Activated CD8-positive, alpha-beta memory T cell treated with anti-CD3 and anti-CD28 coated beads for 1 hour (primary cell): ENCODE measurements at places on chromosomes 2 and 18.

- no peak for DNase-seq
These were observed 18.5 kb upstream of the CCNT2 start for GRCh38 chr2:134900151-134900550.

GRCh38 chr2:179260224-179260623, 4.4 kb downstream of the SESTD1 start:
- no peak for DNase-seq

- no peak for DNase-seq
These were observed 201.0 kb downstream of the CAMKMT start for GRCh38 chr2:44562737-44563136.

DNA sequence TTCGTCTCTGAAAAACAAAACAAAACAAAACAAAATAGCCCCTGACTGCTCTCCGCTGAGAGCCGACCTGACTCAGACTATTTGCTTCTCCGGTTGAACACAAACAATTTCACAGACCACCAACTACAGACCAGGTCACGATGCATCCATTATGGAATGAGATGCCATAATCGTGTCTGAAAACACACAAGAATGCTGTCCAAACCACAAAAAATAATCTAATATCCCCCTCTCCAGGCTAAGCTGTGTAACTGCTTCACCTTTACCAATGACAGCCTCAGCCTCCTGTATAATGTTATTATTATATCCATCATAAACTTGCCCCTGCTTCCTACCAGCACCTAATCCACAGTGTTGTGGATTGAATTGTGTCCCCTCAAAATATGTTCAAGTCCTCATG, 114.7 kb downstream of the DNAH6 start:
- DNase-seq = no peak

DNA sequence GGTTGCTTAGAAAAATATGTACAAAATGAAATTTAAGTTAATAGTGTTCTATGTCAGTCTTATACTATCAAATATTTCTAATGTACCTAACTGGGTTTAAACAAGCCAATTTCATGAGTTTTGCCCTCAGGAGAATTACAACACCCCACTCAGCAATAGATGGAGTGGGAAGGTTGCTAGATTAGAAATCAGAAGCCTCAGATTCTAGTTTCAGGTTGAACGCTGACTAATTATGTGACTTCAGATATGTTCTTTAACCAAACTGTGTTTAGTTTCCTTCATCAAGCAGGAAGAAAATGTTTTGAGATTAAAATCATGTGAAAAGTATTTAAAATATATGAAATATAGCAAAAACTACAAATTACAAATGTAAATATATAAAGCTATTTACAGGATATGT, 133.8 kb upstream of the KCNH7 start:
- no peak for DNase-seq

DNA sequence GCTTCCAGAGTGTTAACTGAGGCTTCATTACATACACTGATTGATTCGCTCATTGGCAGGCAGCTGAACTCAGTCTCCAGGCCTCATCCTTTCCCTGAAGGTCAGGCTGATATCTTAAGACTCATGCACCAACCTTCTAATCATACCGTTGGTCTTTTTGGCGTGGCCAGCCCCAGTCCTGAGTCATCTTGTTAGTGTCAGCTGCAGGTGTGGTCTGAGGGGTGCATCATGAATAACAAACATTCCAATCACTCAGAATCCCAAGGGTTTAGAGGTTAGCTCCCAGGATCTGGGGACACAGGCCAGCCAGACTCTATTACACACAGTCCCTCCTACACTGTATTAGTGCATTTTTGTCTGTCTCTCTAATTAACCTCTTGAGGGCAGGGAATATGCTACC, 271.5 kb downstream of the HRH4 start:
- DNase-seq = no peak

- no peak for DNase-seq
These were observed 110.3 kb upstream of the TTN start for GRCh38 chr2:178917555-178917954.

DNA sequence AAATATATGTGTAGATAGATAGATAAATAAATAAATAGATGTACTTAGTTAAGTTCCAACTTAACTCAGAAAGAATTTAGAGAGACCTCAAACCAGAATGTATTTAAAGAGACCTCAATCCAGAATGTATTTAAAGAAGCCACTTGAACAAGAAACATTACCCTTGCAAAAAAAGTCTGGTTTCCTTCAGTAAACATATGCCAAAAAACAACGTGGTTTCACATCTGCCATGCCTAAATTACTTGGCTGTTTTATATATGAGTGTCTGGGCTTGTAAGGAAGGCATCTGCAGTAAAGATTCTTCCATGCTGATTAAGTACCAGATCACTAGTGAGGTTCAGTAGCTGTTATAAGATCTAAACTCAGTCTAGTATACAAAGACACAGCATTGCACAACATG, 29.1 kb upstream of the RPE start:
- DNase-seq = no peak

DNA sequence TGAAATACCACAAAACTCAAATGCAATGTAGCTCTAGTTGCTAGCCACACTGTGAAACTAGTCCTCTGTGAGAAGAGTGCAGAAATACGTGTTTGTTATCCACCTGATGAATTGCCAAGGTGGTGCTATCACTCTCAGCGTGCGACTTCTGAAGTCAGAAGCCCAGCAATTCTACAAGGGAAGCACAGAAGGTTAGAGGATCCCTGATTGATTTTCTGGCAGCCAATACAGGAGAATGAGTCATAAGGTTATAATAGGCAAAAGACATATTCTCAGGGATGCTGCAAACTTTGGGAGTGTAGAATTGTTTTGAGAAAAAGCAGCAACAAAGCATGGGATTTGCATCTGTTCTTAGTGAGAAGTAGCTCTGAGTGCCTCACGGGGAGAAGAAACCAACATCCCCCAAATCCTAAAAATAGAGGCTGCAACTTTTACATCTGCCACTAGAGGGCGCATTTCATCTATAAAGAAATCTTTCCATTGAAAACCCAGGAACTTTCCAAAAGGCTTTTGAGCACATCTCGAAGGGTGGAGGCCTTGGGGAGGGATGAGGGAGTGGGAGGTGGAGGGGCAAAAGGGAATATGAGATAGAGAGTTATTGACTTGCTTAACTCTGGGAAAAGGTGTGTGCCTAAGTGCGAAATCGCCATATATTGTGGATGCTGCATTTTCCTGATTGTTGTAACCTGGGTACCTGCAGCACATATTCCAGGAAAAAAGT, 78.0 kb downstream of the TMEM182 start:
- DNase-seq = no peak

GRCh38 chr2:8525582-8526402, 156.1 kb upstream of the ID2 start:
- DNase-seq = no peak

DNA sequence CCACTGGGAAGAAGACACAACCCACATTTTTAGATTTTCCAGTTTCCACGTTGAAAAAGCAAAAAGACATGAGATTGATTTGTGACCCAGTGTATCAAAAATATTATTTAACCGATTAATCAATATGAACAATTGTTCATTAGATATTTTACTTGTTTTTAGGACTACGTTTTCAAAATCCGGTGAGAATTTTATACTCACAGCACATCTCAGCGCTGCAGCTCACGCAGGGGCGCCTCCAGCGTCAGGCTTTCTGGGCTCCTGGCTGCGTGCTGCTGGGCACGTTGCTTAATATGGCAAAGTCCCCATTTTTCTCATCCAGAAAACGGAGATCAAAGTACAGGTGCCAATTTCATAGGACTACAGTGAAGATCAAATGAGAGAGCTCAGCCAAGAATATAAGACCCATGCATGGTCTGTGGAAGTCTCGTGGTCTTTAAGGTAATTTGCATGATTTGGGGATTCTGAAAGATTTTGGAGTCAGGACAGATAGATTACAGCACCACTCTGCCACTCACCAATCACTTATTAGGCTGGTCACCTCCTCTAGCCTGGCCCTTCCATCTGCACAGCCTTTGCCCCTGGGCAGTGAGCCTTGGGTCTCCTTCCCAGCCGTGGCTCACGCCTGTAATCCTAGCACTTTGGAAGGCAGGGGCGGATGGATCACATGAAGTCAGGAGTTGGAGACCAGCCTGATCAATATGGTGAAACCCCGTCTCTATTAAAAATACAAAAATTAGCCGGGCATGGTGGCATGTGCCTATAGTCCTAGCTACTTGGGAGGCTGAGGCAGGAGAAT, 36.2 kb downstream of the PTPN18 start:
- DNase-seq = no peak

- DNase-seq = peak; percentile 13
These were observed 2.1 kb downstream of the POMC start for GRCh38 chr2:25165992-25166875.

- DNase-seq = no peak
These were observed 16.1 kb upstream of the ANKRD53 start for GRCh38 chr2:70962211-70962884.

- DNase-seq = no peak
These were observed 163.6 kb upstream of the COPS8 start for GRCh38 chr2:236922061-236922460.

GRCh38 chr2:215354771-215355695, 43.2 kb downstream of the ATIC start:
- DNase-seq = no peak

DNA sequence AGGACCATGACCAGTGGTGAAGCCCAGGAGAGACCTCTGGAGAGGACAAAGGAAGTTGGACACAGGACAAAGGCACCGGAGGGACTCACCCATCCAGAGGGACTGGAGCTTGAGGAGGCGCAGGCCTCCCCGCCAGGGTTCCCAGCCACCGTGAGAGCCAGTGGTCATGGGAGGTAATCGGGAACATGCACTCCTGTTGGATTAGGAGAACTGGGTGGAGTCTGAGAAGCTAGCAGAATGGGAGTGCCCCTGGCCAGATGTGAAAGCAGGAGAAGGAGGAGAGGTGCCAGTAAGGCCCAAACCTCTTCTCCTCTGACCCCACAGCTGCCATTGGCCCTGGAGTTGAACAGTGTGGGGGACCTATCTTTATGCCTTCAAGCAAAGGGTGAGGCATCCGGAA, 20.3 kb downstream of the POU3F3 start:
- DNase-seq = no peak

DNA sequence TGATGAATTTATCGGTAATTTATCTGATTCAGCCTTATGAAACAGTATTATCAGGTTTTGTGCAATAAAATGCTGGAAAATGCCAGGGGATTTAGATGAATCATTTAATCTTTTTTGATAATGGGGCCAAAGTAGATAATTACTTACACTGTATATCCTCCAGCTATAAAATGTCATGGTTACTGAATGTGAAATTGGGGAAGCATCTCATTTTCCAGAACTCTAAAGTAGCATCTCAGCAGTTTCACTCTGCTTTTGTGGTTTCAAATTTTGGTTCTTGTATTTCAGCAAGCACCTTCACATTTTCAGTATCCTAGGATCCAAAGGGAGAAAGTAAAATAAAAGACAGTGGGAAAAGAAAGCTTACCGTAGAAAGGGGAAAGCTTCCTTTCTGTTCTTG, 12.8 kb downstream of the ANKRD62 start:
- no peak for DNase-seq

GRCh38 chr2:96556441-96557330, 20.1 kb downstream of the ARID5A start:
- no peak for DNase-seq

DNA sequence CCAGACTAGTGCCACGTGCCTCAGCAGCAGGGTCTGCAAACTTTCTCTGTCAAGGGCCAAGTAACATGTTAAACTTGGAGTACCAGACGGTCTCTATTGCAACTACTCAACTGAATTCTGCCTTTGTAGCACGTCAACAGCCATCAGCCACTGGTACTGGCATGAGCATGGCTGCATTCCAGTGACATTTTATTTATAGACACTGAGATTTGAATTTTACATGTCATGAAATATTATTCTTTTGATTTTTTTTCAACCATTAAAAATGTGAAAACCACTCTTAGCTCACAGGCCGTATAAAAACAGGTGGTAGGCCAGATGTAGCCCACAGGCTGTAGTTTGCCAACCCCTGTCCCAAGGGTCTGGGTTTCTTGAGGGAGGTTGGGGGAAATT, 199.7 kb downstream of the TPGS2 start:
- DNase-seq = no peak

DNA sequence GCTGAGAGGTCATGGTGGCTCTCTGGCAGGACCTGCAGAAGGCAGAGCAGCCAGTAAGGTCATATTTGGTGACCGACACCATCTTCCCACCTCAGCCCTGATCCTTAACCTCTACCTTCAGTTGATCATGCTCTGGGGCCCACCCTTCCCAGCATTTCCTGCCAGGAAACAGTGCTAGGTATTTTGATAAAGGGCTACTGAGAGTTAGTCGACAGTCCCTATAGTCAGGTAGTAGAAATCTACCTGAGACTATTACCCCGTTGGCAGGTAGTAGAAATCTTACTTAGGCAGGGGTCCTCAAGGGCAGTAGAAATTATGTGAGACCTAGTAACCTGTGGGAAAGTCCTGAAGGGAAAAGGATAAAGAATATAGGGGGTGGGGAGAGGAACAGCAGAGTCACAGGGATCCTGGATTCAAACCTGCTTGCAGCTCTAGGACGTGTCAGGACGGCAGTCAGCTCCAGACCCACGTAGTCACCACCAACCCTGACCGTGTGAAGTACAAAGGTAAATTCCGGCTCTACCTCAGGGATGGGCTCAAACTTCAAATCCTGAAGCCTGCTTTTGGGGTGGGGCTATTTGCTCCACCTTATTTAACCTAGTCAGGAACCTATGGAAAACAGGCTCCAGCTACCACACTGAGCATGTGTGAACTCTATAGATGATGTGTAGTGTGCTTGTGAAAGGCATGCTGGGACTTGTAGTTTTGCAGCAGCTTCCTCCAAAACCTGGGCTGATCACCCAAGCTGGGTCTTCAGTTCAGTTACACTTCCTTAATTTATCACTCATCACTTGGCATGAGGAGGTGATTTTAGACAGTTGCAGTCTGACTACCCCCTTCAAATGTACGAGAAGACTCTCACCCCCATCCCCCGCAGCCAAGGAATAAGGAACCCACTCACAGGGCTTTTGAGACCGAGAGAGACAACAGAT, at the start of gene DQX1:
Gene DQX1 (minus strand): TSS at position 515 of the 932 bp plus-strand sequence. CDS start 502 bp downstream, at position 13.
- no peak for DNase-seq

DNA sequence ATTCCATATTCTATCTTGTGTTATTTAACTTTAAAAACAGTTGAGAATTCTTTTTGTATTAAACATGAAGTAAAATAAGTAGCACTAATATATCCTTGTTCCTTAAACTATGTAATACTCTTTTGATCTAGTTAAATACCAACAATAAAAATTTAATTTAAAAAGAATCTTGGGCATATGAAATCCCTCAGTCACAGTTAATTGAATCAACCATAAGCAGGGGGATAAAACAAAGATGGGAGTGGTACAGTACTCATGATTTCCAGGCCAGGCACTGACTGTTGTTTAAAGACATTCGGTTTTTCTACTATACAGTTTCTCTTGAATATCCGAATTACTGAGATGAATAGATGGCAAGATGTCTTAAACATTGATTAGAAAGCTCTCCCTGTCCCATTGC, 99.5 kb downstream of the TAF4B start:
- no peak for DNase-seq

GRCh38 chr2:36671731-36672130, 24.8 kb upstream of the VIT start:
- no peak for DNase-seq

DNA sequence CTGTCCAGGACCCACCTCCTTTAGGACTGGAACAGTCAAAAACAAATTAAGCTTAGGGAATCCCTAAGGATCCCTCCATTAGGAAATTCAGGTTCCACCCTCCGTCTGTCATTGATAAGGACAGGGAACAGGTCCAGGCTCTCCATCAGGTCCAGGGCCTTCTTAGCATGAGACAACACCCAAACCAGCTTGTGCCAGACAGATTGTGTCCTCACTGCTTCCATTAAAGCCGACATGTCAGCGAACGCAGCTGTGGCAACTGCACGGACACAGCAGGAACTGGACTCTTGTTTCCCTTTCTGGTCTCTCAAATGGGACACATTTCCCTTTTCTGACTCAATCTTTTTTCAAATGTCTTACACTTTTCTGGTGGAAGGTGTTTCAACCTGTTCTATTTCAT, 81.4 kb downstream of the BCL11A start:
- DNase-seq = no peak
